ENCODE measurements at places on chromosomes 6 and 20. TPM values are rescaled to one million over a fixed set of nuclear protein-coding genes. Genes with fewer than 3 reads are reported as not detected.

The SSTR4 gene
- total RNA-seq: not detected

The UST gene
- 18.4 TPM for total RNA-seq

The SRSF6 gene
- 78.7 TPM for total RNA-seq

The ATP6V1G2 gene
- total RNA-seq: 1.5 TPM

The KIF25 gene
- total RNA-seq: 0.14 TPM

The CLPSL1 gene
- total RNA-seq: not detected

The ESR1 gene
- total RNA-seq: 1.0 TPM

The MDFI gene
- 0.14 TPM for total RNA-seq

The MRAP2 gene
- not detected for total RNA-seq

The HAO1 gene
- not detected for total RNA-seq

The UBD gene
- not detected for total RNA-seq

The SOX18 gene
- 0.43 TPM for total RNA-seq

The ERVFRD-1 gene
- 0.22 TPM for total RNA-seq

The KCNS1 gene
- total RNA-seq: 0.44 TPM

The MLIP gene
- 0.44 TPM for total RNA-seq

The EYA4 gene
- 0.22 TPM for total RNA-seq

The LAMA5 gene
- total RNA-seq: 53.8 TPM

The TRIM40 gene
- not detected for total RNA-seq

The TNF gene
- under 0.01 TPM for total RNA-seq

The PI3 gene
- not detected for total RNA-seq

Data from placental pericyte (primary cell).